NCI-H460 (cell line): ENCODE measurements at places on chromosomes 3 and 15. TPM values are rescaled to one million over a fixed set of nuclear protein-coding genes. Genes with fewer than 3 reads are reported as not detected.

Gene LDHAL6B
- total RNA-seq: not detected in 2 replicates

- no peak for DNase-seq
Measured at GRCh38 chr3:170712798-170713197, 126.9 kb upstream of the SLC7A14 start.

- DNase-seq: no peak
Measured at GRCh38 chr15:84911879-84912660, 27.6 kb downstream of the SLC28A1 start.

Gene P3H2
- 320 and 335 TPM in 2 replicates for total RNA-seq

DNA sequence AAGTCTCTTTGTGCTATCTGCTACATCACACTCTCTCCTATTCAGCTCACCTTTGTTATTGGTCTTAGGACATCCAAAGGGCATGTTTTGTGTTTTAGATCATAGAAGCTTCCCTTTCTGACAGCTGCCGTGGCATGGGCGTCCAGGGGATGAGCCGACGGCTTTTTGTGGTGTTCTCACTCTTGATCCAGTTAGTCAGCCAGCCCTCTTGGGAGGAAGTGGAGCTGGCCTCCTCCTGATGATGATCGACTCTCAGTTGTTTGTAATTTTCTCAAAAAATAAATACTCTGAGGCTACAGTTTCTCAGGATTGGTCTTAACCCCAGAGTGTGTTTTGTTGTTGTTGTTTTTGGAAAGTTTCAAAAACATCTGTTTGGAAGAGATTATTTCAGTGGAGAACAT is 34.4 kb downstream of the BOC start:
- DNase-seq: no peak

Gene PRR20G
- not detected in 2 replicates for total RNA-seq

Gene EXOSC7
- total RNA-seq: 47.2 and 54.0 TPM in 2 replicates
